ENCODE measurements at places on chromosomes 6 and 20. TPM values are rescaled to one million over a fixed set of nuclear protein-coding genes. Genes with fewer than 3 reads are reported as not detected.

Gene IFNGR1
- 42.8 TPM for polyA plus RNA-seq

Gene DEFB113
- polyA plus RNA-seq, result not detected

Gene CDSN
- not detected for polyA plus RNA-seq

Gene COL20A1
- 0.58 TPM for polyA plus RNA-seq

Gene MCM3
- polyA plus RNA-seq, result 19.7 TPM

Gene MOXD1
- 11.6 TPM for polyA plus RNA-seq

Gene ADGRF5
- 44.1 TPM for polyA plus RNA-seq

Gene BMP5
- polyA plus RNA-seq, result 0.86 TPM

Gene UST
- 3.2 TPM for polyA plus RNA-seq

Gene NTSR1
- polyA plus RNA-seq, result not detected

Gene PHIP
- 4.8 TPM for polyA plus RNA-seq

Gene CST4
- not detected for polyA plus RNA-seq

Gene SIRPB2
- 0.86 TPM for polyA plus RNA-seq

Gene BPIFB4
- polyA plus RNA-seq, result not detected

Data from kidney (tissue), 22 donors.